Activated T-cell treated with anti-CD3 and anti-CD28 coated beads, Interleukin-2, amount 50 U/mL, for 48 hours (primary cell): ENCODE measurements at places on chromosomes 1 and 21.
A peak's percentile ranks its signal among the peaks of the same experiment; 100 is the strongest.

DNA sequence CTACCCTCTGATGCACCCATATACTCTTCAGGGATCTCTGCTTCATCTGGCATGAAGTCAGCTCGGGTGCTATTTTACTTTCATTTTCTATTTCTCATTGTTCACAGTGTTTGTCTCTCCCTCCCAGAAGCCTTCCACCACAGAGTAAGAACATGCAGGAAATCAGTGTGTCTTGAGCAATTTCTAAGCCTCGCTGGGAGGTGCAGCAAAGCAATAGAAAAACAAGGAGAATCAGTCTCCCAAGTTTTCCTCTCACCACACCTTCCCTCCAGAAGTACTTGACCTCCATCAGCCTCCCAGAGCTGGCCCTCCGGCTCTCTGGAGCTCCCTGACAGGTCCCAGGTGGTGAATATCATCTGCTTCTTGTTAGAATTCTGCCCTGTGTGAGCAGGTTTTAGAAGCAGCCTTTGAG, 594.7 kb upstream of the CAMK1G start:
- DNase-seq, result peak; percentile 33

DNA sequence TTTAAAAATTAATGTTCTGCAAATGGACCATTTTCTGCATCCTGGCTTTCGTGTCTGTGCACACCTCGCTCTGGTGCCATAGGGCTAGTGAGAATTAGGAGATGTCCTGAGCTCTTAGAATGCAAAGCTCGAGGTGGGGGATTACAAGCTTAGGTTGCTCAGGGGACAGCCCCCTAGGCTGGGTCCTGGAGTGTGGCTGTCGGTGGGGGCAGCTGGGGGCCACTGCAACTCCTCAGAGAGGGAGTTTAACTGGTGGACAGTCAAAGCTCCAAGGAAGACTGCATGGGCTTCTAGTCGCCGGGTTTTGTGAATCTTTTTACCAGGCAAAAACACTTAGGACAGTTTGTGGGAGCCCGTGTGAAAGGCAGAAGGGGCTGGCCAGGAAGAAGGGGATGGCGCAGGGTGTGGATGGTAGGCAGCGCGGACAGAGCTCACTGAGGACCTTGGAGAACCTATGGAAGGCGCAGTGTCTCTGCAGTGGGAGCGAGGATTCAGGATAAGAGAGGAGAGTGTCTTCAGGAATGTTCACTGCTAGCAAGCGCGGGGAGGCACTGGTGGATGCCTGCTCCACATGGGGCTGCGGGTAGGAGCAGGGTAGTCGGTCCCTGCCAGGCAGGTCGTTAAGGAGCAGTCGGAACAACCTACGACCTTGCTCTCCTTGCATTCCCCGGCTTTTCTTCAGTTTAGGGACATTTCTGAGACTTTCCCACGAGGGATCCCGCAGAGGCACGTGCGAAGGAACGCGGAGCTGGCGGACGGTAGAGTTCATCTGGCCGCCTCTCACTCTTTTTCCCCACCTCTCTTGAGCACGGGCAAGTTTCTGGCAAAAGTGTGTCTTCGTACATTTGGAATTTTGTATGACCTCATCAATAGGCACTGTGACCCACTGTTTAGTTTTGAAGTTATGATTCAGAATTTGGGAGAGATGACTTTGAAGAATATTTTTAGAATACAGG, 12.9 kb upstream of the KCNE1 start:
- DNase-seq, result no peak

GRCh38 chr21:43194303-43195120, 25.7 kb downstream of the CRYAA start:
- peak; percentile 9 for DNase-seq

DNA sequence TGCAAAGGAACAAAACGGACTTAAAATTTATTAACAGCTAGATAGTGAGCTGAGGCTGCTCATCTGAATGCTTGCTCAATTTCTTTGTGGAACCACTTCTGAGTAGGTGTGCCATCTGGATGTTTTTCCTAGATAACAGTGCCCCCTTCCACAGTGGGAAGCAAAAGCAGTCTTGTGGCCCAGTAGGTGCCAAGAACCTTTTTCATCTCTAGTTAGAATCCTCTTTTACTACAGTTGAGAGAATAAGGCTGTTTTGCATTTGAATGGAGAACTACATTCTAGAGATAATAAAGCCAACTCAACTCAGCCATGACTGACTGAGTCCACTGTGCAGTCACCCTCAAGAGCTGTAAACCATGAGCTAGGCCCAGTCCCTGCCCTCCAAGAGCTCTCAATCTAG, 13.3 kb downstream of the F3 start:
- no peak for DNase-seq
